ENCODE measurements at places on chromosomes 16 and 17.

- no peak for DNase-seq
These were observed 45.6 kb downstream of the MEAK7 start for GRCh38 chr16:84458606-84459532.

- DNase-seq = no peak
These were observed 120.5 kb downstream of the CCT6B start for GRCh38 chr17:34840750-34841149.

DNA sequence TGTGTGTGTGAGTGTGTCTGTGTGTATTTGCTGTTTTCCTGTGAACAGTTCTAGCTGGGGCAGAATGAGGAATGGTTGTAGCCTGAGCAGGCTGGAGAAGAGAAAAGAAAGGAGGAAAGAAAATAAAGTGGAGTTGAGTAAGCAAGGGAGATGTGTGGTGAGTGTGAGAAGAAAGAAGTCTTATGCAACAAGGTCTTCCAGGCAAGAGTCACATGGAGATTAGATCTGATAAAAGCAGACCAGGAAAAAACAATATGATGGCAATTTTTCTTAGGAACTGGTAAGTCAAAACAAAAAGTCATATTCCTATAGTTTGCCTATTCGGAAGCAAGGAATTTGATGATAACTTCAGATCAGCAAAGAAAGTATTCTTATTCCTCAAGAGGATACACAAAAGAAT lies 125.0 kb downstream of the HS3ST3A1 start:
- no peak for DNase-seq

DNA sequence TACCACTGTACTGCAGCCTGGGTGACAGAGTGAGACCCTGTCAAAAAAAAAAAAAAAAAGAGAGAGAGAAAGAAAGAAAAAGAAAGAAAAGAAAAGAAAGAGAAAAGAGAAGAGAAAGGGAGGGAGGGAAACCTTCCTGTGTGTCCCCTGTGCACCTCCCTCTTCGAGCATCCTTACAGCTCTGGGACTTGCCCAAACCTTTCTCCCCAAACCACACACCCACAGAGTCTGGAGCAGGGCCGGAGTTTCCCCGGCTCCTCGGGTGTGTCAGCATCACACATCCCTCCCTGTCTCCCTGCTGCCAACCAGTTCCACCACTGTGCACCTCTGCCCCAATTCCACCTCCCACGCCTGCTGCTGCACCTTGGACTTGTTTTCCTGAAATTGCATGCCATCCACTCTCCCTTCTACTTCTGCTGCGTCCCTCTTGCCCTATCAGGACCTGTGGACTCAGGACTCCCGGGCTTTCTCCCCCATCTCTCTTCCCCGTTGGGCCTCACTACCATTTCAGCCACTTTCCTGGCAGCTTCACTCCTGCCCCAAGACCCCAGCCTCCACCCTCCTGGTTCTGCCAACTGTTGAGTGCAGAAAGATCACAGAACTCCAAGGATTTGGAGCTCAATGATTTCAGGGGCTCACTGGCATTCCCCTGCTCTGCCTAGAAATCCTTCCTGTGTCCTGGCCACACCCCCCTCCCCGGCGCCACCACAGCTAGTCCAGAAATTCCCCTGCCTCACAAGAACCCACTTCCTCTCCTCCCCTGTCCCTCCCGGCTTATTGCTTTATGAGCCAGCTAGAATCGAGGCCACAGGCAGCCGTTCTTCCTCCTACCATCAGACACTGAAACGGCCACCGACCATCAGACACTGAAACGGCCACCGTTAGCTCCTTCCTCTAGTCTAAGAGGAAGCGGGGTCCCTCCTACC lies 3.7 kb upstream of the CDK3 start:
- no peak for DNase-seq

GRCh38 chr16:15899538-15900100 lies 11.2 kb upstream of the CEP20 start:
- DNase-seq = no peak

DNA sequence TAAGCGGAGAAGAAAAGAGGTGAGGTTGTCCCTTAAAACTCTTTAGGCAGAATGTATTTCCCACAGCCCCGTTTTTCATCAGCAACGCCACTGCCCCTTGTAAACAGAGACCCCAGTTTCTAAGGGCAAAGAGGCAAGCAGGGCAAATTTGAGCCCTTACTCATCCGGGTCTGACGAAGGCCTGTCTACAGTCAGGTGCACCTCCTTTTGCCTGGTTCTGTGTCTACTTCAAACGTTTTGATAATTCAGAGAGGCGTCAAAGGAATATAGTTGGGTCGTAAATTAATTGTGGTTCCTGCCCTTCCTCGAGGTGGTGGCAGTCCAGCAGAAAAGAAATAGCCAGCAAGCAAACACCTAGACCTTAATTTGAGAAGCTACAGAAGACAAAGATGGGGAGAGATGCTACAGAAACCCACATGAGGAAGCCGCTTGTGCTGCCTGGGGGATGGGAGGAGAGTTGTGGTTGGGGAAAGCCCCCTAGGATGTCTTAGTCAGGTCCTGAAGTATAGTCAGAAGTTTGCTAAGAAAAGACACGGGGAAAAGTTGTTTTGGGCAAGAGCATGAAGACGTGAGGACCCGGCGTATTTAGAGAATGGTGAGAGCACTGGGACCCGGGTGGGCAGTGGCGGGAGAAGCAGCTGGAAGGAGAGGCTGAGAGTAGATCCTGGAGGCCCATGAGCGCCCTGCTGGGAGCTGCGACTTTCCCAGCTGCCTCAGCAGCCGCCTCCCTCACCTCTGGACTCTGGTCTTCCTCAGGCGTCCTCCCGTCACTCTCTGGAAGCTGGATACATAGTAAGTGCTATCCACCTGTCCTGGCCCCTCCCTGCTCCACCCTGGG lies 2.4 kb downstream of the FBRS start:
- DNase-seq = no peak

DNA sequence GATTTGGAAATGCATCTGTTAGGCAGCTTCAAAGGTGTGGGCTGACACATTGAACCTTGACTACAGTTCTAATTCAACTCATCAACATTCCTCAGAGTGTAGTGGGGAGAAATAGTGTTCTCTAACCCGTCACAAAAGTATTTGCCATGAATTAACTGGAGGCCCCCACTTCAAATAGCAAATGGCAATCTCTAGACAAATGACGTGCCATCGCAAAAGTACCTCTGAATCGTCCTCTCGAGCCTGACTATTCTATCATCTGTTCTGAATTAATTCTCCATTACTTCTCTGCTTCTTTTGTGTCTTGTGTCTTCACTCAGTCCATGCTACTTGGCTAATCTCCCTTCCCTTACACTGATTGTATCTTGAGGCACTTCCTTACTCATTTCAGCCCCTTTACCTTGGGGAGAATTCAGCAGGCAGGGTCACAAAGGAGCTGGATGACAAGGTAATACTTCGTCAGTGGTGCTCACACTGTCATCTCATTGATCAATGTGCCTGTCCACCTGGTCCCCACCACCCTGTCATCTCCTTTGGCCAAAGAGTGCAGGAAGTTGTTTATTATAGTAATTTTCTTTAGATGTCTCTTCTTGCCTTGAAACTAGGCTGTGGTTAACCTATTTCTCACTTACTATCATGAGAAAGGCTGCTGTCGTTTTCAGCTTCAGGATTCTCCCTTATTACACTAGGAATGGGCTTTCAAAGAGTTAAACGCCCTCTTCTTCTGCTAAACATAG lies 108.4 kb downstream of the SYCE1L start:
- DNase-seq = no peak

Data from D721Med (cell line).